ENCODE measurements at places on chromosomes 7 and 10. TPM values are rescaled to one million over a fixed set of nuclear protein-coding genes. Genes with fewer than 3 reads are reported as not detected.

OR2A12 gene
- not detected for total RNA-seq

GNAI1 gene
- 10.2 TPM for total RNA-seq

HTR5A gene
- total RNA-seq = 0.85 TPM

GRCh38 chr7:23396222-23397015 lies 73.9 kb downstream of the IGF2BP3 start:
- no peak overlapping the region for H3K27ac ChIP-seq
- no peaks in the 10 kb centered on the region for H3K4me1 ChIP-seq
- no peaks in the 10 kb centered on the region for H3K27me3 ChIP-seq
- DNase-seq = no peak

DNA sequence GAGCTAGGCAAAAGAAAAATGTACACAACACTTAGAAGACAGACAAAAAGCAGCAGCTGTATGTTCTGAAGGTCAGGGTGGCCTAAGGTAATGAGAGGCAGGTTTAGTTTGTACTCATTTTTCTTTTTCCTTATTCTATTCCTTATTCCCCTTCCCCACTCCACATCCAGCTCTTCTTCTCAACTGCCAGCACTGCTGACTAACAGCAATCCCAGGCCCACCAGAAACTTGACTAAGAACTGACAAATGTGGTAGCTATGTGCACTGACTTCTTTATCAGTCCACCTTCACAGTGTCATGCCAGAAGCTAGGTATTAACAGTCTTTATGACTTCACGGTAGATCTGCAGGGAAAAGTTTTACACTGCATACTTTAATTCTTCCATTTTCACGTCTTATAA lies 6.1 kb downstream of the COPG2 start:
- H3K4me3 ChIP-seq = no peak overlapping the region
- H3K27me3 ChIP-seq = no peaks in the 10 kb centered on the region
- no peak overlapping the region for H3K27ac ChIP-seq

DNA sequence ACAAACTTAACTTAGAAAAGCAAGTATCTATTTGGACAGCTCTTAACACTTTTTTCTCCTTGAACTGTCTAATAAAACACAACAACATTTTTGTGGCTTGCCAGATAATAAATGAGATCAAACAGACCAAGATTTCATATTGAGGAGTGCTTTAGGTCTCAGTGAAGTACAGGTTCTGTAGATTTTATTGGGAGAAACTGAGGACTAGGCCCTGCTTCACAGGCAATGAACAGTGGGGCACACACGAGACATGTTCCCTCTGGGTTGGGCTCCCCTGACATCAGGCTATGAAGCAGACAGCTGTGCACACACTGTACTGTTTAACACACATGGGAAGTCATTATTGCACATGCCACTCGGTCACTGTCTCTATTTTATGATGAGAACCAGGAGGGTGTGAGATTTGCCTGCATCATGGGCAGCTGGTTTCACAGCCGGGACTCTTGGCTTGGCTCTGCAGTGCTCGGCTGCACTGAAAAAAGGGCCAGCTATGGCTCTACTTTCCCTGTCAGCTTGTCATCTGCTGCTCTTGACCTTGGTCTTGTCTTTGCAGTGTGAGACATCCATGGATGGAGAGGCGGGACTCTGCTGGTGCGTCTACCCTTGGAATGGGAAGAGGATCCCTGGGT lies 4.2 kb downstream of the IGFBP1 start:
- H3K4me1 ChIP-seq = no peaks in the 10 kb centered on the region
- H3K27ac ChIP-seq = no peak overlapping the region
- H3K36me3 ChIP-seq = no peaks in the 10 kb centered on the region
- peaks cover 22% of the 10 kb centered on the region for H3K27me3 ChIP-seq

DNA sequence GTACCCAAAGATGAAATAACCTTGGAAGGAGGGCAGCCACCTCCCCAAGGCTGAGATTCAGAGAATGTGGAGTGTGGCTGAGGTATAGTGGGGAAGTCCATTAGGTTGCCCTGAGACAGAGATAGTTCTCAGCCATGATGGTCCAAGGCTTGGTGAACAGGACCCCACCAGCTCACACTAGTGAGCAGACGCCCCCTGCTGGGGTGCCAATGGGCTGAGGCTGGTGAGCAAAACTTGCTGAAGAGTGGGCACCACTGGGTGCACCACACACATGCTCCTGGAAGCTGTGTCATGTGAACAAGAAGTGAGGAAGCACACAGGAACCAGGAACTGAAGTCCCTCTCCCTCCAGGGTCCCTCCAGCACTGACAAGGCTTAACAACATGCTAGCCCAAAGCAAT lies 8.9 kb downstream of the FBXL13 start:
- peak; percentile 45 for DNase-seq
- H3K36me3 ChIP-seq = no peaks in the 10 kb centered on the region

DNA sequence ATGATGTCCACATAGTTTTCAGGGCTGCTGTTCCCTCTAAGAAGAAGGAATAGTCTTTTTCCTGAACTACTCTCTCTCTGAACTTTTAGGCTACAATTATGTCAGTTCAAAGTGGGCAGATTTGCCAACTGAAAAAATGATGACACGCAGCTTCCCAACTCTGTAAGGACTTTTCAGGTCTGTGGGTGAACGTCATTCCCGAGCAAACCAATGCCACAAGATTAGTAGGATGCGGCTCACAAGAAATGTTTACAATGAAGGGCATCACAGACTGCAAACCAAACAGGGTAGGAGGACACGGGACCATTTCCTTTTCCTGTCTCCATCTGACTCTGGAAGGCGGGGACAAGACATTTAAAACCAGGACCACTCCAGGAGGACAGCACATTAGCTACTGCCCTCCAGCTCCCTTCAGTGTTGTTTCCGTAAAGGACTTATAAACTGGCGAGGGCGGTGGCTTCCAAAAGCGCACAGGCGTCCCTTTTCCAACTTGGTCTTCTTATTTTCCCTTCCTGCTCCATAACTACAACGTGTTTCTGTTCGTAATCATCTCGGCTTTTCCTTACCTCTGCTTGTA lies 539 bp upstream of the MKLN1 start:
- no peaks in the 10 kb centered on the region for H3K36me3 ChIP-seq
- peak overlapping the region; percentile 62 for H3K27ac ChIP-seq
- no peak for DNase-seq

- DNase-seq = no peak
- H3K27ac ChIP-seq = no peak overlapping the region
- H3K36me3 ChIP-seq = no peaks in the 10 kb centered on the region
- no peak overlapping the region for H3K4me3 ChIP-seq
- H3K27me3 ChIP-seq = no peaks in the 10 kb centered on the region
- H3K4me1 ChIP-seq = no peaks in the 10 kb centered on the region
These were observed 35.1 kb upstream of the ZNF273 start for GRCh38 chr7:64867863-64868440.

GRCh38 chr7:113487925-113488731 lies 369.8 kb upstream of the SMIM30 start:
- no peaks in the 10 kb centered on the region for H3K36me3 ChIP-seq
- no peaks in the 10 kb centered on the region for H3K4me1 ChIP-seq

- no peaks in the 10 kb centered on the region for H3K36me3 ChIP-seq
- H3K27me3 ChIP-seq = no peaks in the 10 kb centered on the region
- H3K4me3 ChIP-seq = no peak overlapping the region
These were observed 54.7 kb upstream of the NMT2 start for GRCh38 chr10:15223174-15223573.

- H3K36me3 ChIP-seq = no peaks in the 10 kb centered on the region
- no peaks in the 10 kb centered on the region for H3K4me1 ChIP-seq
- no peak for DNase-seq
- H3K27ac ChIP-seq = no peak overlapping the region
These were observed 113.6 kb upstream of the SEM1 start for GRCh38 chr7:96823274-96823673.

- peak overlapping the region; percentile 1 for H3K27ac ChIP-seq
- peaks cover 60% of the 10 kb centered on the region for H3K36me3 ChIP-seq
- no peak for DNase-seq
- peaks cover 7% of the 10 kb centered on the region for H3K4me1 ChIP-seq
- no peak overlapping the region for H3K4me3 ChIP-seq
These were observed 169.9 kb downstream of the PIP4K2A start for GRCh38 chr10:22544325-22545068.

Data from thymus (tissue), 14 donors.